ENCODE measurements at places on chromosomes 11 and 22.

GRCh38 chr11:57566905-57567514 lies 462 bp downstream of the UBE2L6 start:
- peak; percentile 50 for DNase-seq

DNA sequence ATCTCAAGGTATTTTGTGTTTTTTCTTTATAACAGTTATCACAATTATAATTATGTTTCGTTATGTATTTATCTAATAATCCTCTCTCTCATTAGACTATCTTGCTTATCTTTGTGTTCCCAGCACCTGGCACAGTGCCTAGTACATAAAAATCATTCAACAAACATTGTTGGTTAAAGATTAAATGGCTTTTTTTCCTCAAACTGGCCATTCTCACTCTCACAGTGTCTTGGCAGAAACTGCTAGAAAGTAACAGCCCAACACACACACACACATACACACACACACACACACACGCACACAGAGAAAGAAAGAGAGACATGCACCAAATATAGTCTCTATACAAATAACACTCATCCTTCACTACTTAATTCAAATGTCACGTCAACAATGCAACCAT lies 36.8 kb downstream of the OR10A6 start:
- no peak for DNase-seq

DNA sequence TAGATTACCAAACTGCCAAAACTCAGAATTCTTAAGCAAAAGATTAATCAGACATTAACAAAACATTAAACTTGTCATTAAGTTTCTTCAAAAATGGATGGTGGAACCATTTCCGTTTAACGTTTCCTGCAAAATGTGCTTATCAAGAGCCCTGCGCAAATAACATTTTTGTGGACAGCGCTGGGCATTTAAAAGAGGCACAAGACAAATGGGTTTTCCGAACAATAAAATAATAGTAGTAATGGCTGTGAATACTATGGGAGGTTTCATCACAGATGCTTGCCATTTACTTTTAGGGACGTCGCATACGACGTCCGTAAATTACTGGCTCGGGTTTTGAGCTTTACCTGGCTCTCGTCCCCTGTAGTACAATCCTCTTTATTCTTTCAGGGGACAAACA lies 1.1 kb downstream of the NPAT start:
- DNase-seq, result no peak

GRCh38 chr11:33564856-33565453 lies 135.7 kb downstream of the C11orf91 start:
- DNase-seq, result no peak

DNA sequence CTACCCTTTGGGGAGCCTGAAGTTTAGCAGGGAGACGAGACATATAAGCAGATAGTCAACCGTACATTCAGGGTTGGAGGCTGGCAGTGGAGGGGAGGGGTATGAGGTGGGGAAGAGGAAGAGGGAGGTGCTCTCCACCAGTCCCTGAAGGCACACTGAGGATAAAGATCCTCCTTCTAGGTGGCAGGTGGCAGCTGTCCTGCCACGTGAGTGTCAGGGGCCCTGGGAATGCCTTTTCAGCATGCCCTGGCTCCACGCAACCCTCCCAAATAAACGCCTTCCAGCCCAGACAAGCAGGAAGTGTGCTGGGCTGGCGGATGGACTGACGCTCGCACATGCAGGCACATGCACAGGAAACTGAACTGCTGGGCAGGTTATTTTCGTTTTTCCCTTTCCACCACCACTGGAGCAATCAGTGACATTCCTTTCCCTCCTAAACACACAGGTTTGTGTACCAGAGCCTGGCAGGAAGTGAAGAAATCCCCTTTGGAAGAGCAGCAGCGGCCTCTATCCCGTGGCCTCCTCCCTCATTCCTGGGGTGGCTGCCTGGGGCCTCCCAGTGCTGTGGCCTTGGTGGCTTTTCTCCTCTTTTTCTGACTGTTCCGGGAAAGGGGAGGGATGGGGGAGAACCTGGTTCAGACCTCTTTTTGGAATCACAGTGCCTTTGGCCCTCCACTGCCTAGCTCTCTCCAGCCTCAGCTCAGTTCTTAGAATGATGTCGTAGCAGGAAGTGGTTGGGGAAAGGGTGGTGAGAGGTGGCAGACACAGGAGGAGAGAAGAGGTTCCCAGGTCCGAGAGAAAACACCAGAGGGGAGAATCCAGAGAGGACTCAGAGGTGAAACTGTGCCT lies 157.0 kb upstream of the TIMP3 start:
- peak; percentile 45 for DNase-seq

- no peak for DNase-seq
Observed at GRCh38 chr11:104798789-104799188, 99.5 kb downstream of the CASP12 start.

GRCh38 chr11:45590743-45591142 lies 74.7 kb downstream of the CHST1 start:
- no peak for DNase-seq

DNA sequence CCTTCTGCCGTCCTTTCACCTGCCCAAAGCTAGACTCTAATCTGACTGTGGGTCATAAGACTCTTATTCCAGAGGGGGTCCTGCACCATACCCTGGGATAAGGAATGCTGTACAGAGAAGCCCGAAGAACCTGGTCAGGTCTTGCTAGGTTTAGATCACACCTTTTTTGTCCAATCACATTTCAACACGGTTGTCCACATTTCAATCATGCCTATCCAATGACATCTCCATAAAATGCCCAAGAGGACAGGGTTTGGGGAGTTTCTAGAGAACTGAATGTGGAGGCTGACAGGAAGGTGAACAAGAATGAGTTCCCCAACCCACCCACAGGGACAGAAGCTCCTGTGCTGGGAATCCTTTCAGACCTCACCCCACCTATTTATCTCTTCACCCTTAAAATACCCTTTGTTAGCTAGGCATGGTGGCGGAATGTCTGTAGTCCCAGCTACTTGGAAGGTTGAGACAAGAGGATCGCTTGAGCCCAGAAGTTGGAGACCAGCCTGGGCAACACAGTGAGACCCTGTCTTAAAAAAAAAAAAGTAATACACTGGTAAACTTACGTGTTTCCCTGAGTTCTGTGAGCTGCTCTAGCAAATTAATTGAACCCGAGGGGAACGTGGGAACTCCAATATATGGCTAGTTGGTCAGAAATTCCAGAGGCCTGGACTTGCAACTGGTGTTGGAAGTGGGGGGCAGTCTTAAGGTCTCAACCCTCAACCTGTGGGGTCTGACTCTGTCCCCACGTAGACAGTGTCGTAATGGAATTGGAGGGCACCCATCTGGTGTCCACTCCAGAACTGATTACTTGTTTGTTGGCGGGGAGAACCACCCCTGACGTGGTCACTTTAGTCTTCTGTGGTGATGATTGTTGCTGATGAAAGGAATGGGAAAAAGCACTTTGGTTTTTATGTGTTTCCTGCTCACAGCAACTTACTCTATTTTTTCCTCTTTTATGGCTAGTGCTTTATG lies 17.8 kb downstream of the TCIRG1 start:
- no peak for DNase-seq

DNA sequence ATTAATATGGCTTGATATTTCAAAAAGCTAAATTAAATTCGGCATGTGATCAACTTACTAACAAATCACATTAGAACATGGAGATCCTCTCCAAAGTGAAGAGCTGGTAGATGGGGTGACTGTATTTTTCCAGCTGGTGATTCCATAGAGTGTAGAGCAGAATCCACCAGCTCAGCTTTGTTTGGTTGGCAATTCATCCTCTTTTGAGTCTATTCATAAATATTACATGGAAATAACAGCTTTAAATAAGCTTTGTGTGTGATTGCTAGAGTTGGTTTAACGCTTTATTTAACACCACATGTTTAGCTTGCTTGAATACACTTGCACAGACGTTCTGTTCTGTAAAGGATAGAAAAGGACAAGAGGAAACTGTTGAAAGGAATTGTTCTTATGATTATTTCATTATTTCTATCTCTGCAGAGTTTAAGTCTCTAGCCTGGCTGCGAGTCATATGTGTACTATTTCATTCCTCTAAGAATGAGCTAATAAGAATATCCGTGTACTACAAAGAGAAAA lies 738.3 kb upstream of the KIRREL3 start:
- DNase-seq, result no peak

DNA sequence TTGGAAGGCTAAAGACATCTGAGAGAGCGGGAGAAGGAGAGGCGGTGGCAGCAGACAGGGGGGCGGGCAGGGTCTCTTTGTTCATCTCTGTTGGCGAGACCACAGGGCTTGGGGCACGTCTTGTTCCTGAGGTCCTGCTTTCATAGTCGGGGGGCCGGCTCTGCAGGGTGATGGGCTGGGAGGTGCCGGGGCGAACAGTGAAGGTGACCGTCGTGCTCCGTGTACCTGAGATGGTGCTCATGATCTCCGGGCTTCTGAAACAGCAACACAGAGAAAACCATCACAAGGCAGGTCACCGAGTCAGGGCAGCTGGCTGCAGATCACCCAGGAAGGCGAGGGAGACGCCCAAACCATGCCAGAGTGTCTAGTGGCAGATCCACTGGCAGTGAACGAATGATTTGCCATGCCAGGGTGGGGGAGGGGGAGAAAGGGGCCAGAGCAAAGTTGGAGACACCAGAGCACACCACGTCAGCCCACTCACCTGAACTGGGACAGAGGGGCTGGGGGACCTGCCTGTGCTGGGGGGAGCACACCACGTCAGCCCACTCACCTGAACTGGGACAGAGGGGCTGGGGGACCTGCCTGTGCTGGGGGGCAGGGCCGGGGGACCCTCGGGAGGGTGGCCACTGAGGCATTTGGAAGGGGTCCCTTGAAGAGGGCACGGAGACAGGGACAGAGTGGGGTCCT lies 75.0 kb downstream of the CTTN start:
- DNase-seq, result no peak

DNA sequence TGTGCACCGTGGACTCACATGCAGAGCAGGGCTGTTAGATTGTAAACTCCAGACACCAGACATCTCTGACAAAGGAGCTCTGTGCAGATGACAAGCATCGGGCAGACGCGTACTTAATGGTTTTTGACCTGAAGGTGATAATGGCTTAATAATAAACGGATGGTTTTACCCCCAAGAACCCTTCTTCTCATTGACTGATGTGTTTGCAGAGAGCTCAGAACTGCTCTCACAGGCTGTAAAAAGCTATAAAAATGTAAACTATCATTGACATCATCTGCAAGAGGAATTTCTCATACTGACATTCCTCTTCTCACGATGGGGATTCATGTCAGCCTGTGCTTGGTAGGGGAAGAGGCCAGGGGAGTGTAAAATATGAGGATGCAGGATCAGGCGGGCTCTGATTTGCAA lies 8.6 kb upstream of the ARHGAP8 start:
- DNase-seq, result no peak

DNA sequence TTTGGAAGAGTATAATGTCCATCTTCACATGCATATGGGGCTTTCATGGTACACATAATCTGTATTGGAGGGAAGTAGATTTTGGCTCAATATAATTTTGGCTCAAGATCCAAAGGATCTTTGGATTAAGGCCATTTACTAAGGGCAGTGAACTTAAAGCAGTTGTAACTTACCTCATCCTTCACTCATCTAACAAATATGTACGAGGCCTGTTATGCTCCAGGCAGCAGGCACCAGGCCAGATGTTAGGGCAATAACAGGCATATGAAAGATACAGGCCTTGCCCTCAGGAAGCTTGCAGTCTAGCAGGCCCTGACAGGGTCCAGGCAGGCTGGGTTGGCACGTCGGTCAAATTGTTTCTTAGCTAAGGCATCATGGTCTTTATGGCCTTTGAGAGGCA lies 44.6 kb downstream of the LIF start:
- DNase-seq, result no peak

GRCh38 chr11:67705264-67705663 lies 30.8 kb upstream of the ALDH3B2 start:
- DNase-seq, result no peak

- DNase-seq, result peak; percentile 10
Observed at GRCh38 chr11:111230122-111230465, 15.4 kb upstream of the POU2AF2 start.

- DNase-seq, result peak; percentile 52
Observed at GRCh38 chr11:125451400-125452124, 44.5 kb downstream of the FEZ1 start.

DNA sequence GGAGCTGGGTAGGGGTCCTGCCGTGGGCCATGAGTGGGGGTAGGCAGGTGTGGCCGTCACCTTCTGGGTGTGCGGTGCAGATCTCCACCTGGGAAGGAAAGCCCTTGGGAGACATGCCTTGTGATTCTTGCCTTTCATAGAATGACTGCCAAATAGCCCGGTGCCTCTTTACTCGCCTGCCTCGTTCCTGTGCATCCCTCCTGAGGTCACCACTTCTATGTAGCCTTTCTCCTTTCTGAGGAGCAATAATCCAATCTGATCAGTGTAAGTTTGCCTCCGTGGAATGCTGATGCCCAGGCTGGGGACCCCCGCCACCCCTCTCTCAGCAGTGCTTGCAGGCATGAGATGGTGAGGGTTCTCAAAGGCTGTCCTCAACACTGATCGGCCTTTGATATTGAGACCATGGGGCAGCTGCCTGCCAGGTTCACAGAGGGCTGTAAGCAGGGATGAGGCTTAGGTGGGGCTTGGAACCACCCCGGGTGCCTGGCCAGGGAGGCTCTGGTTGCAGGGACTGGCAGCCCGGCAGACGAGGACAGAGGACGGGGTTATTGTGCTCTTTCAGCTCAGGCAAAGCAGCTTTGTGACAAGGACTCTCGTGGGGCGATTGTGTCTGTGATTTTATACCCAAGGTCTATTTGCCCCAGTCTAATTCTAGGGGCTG lies 86.1 kb upstream of the WNT7B start:
- DNase-seq, result no peak

GRCh38 chr11:27443746-27444507 lies 28.7 kb downstream of the LGR4 start:
- DNase-seq, result no peak

DNA sequence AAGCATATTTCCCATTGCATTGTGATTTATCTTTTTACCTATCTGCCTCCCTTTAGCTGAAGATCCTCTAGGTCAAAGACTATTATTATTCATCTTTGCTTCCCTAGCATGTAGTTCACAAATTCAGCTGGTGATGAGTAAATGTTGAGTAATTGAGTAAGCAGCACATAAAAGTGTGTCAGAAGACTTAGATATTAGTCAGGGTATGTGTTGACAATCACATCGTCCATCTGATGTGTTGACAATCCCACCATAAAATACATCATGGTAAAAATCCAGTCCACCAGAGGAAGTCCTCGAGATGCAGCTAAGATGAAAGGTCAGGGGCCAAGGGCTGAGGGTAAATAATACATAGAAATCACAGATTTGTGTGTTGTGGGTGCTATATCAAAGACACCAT lies 22.9 kb upstream of the ABTB2 start:
- DNase-seq, result no peak

DNA sequence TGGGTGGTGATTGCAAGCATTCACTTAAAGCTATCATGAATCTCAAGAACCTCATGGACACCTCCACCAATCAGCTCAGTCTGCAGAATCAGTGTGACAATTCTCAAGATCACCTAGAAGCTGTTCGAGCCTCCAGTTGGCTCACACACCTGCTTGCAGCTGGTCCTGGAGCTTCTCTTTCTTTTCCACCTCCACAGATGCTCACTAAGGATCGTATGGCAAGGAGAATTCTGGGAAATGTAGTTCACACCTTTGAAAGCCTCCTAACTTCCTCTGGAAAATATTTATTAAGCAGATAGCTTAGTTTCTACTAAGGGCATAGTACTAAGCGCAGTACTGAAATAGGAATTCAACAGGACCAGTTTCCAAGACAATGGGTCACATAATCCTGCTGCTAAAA lies 26.2 kb downstream of the FSHB start:
- no peak for DNase-seq

Measured in activated CD4-positive, alpha-beta T cell treated with anti-CD3 and anti-CD28 coated beads for 36 hours (primary cell).